Body of pancreas (tissue), 4 donors: ENCODE measurements at places on chromosomes 16 and 17. TPM values are rescaled to one million over a fixed set of nuclear protein-coding genes. Genes with fewer than 3 reads are reported as not detected.
A peak's percentile ranks its signal among the peaks of the same experiment; 100 is the strongest.

GRCh38 chr16:15741207-15741871 lies 91.3 kb downstream of the NDE1 start:
- no peak for DNase-seq

GRCh38 chr16:2698965-2699750 lies 16.8 kb downstream of the KCTD5 start:
- no peak for DNase-seq

- DNase-seq = no peak
These were observed 22.5 kb downstream of the SLC7A6OS start for GRCh38 chr16:68288252-68288650.

GRCh38 chr17:32385121-32385520 lies 35.2 kb downstream of the ZNF207 start:
- DNase-seq = no peak

DNA sequence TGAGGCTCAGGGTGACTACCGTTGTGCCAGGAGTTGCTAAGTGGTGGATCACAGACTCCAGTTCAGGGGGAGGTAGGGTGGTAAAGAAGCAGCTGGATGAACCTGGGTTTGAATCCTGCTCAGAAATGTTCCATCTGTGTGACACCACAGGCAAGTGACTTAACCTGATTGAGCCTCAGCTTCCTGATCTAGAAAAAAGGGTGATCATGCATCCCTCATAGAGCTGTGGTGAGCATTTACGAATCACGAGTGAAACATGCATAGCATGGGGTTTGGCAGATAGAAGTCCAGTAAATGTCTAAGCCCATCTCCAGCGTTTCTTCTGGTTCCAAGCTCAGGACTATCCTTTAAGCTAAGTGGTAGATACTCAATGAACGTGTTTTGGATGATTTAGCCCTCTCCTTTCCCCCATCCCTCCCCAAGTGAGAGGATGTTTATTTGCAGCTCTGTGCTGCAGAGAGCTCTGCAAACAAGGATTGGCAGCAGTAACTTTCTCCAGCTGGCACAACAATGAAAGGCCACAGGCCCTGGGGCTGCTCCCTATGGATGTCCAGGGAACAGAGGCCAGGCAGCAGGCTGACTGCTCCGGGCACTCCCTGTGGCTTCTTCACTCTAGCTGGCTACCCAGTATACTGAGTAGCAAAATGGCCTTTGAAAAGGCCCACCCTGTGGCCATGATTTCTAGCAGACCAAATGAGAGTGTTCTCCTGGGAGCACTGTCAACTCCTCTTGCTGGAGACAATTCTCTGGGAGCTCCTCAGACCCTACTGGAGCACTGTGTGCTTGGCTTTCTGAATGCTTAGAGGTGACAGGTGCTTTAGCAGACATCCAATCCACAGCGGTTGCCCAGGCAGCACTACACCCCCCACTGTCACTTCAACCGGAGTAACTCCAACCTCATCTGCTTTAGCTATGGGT lies 21.3 kb downstream of the CA4 start:
- DNase-seq = peak; percentile 27

GRCh38 chr16:17082095-17082882 lies 388.5 kb downstream of the XYLT1 start:
- DNase-seq = no peak

DNA sequence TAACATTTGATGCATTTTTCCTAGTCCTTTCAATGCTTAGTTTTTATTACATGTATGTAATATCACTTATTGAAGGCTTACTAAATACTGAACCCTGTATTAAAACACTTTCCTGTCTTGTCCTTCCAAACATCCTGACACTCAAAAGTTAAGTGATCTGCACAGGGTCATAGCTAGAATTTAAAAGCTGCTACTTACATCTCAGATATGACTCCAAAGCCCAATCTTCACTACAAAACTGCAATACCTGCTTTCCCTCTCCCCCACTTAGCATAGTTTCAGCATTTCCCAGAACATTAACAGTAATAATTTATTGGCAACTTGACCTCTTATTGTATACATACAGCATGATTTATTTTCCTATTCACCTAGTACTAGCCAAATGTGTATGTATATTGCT lies 4.3 kb upstream of the TRIM37 start:
- no peak for DNase-seq

DNA sequence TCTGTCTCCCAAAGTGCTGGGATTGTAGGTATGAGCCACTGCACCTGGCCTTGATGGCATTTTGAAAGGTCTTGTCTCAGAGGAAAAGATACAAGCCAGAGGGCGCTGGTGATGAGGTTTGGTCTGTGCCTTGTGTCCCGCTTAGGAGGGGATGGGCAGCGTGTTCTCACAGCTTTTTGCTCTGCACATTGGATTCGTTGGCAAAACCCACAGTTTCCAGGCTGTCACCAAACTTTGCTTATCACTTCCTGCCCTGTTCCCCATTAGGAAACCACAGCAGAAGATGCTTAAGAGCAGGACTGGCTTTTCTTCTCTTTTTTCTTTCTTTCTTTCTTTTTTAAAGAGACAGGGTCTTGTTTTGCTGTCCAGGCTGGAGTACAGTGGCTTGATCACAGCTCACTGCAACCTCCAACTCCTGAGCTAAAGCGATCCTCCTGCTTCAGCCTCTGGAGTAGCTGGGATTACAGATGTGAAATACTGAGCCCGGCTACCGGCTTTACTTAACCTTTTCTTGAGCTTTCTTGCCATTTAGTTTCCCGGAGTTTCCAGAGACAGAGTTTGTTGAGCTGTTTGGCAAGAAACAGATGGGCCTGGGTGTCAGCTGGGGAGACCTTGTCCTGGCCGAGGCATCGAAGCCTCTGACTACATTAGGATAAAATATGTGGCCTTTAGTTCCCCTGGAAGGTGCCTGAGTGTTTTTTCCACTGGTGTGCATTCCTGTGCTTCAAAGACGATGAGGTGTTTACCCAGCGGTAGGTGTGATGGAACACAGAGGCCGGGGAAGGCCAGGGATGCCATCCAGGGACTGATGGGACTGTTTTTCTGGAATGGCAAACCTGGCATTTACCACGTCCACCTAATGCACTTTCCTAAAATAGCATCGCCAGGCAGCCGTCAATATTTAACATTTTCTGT lies 112.9 kb downstream of the ABCC1 start:
- peak; percentile 24 for DNase-seq

Gene RHBDL1
- total RNA-seq = 1.8 TPM

- DNase-seq = no peak
These were observed 6.7 kb downstream of the ERI2 start for GRCh38 chr16:20799599-20799998.

GRCh38 chr16:13940397-13940933 lies 20.5 kb downstream of the ERCC4 start:
- DNase-seq = peak; percentile 90

Gene WFIKKN1
- 3.9 TPM for total RNA-seq

DNA sequence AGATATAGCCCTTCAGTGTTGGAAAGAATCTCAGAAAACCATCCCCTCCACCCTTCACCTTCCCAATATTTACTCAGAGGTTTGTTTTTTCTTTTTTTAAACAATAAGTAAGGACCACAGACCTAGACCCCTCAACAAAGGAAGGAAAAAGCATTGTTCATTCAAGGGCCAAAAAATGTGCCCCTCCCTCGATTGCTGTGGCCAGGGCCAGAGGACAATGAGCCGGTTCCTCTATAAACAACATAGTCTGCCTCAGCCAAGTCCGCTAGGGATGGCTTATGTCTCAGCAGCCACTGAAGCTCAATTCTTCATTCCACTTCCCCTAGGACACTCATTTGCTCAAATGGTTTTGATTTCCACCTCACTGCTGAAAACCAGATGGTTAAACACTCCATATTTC lies 24.0 kb downstream of the TRIM16 start:
- DNase-seq = no peak

GRCh38 chr16:7090628-7091115 lies 242.0 kb upstream of the RBFOX1 start:
- no peak for DNase-seq

DNA sequence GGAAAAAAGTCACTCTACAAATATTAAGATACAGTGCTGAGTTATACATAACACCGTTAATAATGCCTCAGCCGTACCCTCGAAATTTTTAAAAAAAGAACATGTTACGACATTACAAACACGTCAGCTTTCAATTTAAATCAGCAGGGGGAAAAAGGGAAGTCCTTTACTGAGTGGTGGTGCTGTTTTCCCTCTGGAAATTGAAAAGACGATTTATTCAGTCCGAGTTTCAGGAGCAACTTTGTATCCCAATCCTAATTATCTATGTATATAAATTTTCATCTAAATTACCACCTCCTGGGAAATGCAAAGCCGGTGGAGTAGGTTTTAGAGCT lies 1.3 kb downstream of the NETO2 start:
- DNase-seq = no peak

GRCh38 chr17:35256629-35257028 lies 13.8 kb downstream of the SLFN5 start:
- no peak for DNase-seq

GRCh38 chr17:56913353-56913866 lies 439 bp downstream of the TRIM25 start:
- DNase-seq = peak; percentile 36

GRCh38 chr17:14838567-14838966 lies 426.6 kb downstream of the PMP22 start:
- no peak for DNase-seq

DNA sequence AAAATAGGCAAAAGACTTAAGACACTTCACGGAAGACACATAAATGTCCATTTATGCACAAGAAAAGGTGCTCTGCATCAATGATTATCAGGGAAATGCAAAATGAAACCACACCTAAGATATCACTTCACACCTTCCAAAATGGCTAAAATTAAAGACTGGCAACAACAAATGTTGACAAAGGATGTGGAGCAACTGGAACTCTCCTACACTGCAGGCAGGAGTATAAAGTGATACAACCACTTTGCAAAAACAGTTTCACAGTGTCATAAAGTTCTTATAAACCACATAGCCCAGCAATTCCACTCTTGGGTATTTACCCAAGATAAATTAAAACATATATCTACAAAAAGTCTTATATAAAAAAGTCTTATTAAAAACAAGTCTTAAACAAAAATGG lies 7.8 kb downstream of the BBS2 start:
- DNase-seq = no peak

DNA sequence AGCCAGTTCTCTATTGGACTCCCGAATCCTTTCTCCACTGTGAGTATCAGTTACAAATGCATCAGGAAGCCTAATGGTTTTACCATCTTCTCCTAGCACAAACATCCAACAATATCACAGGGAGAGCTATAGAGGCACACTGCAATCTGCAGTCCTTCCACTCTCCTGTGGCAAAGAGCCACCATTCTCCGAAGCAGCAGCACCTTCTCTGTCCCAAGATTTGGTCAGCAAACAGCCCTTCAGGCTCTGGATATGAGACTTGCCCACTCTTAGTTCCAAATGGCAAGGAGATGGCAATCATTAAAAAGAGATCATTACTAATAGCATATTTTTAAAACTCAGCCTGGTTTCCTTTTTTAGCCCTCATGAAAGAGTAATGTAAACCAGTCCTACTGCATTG lies 223.4 kb downstream of the HS3ST3A1 start:
- DNase-seq = no peak

GRCh38 chr17:42180922-42181850 lies at the start of gene KCNH4:
Gene KCNH4, minus strand, starts transcription at chr17:42181142. Its CDS starts 197 bp downstream, at chr17:42180945.
- peak; percentile 77 for DNase-seq

Gene CD300E
- not detected for total RNA-seq

Gene EME2
- total RNA-seq = 33.3 TPM

Gene TMEM100
- total RNA-seq = 5.6 TPM

Gene ALDH3A1
- total RNA-seq = 1.8 TPM

Gene SP6
- 0.26 TPM for total RNA-seq

- DNase-seq = no peak
These were observed 157.5 kb downstream of the HS3ST2 start for GRCh38 chr16:22971346-22971924.

DNA sequence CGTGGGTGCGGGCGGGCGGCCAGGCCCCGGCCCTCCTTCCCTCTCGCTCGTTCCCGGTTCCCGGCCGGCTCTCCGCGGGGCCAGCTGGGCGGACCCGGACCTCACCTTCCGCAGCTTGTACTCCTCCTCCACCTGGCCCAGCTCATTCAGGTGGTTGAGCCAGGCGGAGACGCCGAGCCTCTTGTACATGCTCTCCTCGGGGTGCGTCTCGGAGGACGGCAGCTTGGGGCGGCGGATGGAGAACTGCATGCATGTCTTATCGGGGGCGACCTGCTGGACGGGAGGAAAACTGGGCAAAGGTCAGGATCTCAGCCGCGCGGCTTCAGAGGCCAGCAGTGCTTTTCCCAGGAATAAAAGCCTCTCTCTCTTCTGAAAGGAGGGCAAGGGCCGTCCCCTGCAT lies 85.4 kb downstream of the TBC1D16 start:
- peak; percentile 55 for DNase-seq
